ENCODE measurements at places on chromosomes 6 and 20.

GRCh38 chr6:81450180-81450579 is 302.3 kb downstream of the TENT5A start:
- DNase-seq = peak; percentile 5

DNA sequence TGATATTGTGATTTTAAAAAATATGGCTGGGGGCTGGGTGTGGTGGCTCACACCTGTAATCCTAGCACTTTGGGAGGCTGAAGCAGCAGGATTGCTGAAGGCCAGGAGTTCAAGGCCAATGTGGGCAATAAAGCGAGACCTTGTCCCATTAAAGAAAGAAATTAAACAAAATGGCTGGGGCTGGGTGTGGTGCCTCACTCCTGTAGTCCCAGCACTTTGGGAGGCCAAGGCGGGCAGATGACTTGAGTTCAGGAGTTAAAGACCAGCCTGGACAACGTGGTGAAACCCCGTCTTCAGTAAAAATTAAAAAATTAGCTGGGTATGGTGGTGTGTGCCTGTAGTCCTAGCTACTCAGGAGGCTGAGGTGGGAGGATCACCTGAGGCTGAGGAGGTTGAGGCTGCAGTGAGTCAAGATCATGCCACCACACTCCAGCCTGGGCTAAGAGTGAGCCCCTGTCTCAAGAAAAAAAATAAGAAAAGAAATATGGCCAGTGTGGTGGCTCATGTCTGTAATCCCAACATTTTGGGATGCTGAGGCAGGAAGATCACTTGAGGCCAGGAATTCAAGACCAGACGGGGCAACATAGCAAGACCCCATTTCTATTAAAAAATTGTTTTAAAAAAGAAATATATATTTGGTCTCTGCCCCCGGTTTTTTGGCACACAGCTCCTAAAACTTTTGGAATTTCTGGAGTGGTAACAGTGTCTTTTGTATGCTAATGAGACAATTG is 39.8 kb downstream of the SLC17A5 start:
- DNase-seq = no peak

GRCh38 chr6:148440877-148441453 is 98.3 kb downstream of the SASH1 start:
- DNase-seq = peak; percentile 91

DNA sequence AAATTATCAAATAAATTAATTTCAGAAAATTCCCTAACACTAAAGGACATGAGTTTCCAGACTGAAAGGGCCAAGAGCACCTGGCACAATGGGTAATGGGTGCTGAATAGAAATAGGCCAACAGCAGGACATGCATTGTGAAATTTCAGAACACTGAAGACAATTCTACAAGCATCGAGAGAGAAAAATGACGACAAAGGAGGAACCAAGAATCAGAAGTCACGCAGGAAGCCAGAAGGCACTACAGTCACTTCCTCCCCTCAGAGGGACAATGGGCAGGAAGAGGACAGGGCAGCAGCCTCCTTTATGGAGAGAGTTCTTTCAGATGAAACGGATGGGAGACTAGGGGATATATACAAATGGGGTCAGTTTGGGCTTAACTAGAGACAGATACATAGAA is 29.6 kb downstream of the PCNA start:
- DNase-seq = no peak

- peak; percentile 45 for DNase-seq
Measured at GRCh38 chr6:127191716-127192115, 73.2 kb downstream of the RSPO3 start.

GRCh38 chr6:135209803-135210202 is 28.7 kb downstream of the MYB start:
- DNase-seq = no peak

DNA sequence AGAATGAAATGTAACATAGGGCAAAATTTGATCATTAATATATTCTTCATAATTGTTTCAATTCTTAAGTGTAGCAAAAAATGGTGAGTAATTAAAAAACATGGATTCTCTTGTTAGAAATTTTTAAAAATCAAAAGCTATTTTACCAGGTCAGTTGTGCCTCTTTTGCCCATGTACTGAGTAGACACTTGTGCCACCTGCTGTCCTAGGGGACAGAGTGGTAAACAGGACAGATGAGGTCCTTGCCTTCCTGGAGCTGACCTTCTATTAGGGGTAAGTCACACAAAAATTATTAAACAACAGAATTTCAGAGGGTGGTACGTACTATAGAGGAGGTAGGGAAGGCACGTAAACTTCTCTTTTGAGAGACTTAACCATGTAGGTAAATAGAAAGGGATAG is 6.5 kb downstream of the RNF24 start:
- no peak for DNase-seq

DNA sequence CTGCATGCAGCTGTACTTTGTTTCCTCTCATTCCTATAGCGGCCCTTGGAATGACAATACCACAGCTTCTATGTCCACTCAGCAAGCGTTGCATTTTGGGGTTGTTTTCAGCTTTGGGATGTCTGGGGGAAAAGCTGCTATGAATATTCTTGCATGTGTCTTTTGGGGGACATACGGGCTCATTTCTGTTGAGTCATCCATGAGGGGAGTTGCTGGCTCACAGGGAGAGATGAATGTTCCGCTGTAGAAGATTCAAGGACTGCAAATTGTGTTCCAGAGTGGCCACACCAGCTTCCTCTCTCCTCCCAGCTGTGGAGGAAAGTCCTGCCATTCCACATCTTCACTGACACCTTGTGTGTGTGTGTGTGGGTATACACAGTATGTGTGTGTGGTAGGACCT is 43.3 kb downstream of the TGM2 start:
- no peak for DNase-seq

- DNase-seq = no peak
Measured at GRCh38 chr6:52554684-52555280, 22.1 kb downstream of the TRAM2 start.

DNA sequence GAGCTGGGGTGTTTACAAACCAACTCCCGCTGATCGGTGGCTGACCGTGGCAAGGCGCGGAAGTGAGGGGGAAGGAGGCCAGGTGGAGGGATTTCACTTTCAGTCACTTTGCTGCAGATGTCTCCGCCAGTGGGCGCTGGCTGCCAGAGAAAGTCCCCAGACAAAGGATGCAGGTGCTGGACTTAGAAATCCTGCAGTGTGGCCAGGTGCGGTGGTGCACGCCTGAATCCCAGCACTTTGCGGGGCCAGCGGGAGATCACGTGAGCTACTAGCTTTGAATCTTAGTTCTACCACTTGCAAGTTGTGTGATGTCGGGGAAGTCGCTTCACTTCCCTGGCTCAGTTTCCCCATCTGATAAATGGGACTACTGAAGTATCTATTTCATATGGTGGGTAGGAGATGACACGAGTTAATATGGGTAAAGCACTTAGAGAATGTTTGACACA is 180.4 kb downstream of the ZNF217 start:
- DNase-seq = peak; percentile 31

GRCh38 chr20:10157549-10157948 is 61.1 kb upstream of the SNAP25 start:
- no peak for DNase-seq

DNA sequence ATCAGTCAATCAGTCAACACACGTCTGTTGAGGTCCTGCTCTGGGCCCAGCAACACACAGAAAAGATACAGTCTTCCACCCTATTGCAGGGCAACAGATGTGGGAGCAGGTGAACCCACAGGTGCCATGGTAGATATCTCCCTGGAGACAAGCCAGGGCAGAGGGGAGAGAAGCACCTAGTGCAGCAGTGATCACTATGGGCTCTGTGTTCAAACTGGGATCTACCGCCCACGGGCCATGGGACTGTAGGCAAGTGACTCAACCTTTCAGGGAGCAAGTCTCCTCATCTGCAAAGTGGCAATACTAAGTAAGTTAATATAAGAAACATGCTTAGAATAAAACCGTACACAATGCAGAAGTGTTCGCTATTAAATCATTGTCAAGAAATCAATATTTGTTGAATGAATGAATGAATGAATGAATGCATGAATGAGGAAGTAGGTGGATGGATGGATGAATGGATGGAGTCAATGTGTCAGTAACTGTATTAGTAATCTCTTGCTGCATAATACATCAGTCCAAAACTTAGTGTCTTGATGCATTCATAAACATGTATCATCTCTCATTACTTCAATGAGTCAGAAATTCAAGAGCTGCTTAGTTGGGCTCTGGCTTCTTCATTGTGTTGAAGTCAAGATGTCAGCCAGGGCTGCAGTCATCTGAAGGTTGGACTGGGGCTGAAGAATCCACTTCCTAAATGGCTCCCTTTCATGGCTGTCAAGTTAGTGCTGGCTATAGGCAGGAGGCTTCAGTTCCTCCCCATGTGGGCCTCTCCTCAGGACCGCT is 31.9 kb upstream of the NFATC2 start:
- DNase-seq = peak; percentile 2

DNA sequence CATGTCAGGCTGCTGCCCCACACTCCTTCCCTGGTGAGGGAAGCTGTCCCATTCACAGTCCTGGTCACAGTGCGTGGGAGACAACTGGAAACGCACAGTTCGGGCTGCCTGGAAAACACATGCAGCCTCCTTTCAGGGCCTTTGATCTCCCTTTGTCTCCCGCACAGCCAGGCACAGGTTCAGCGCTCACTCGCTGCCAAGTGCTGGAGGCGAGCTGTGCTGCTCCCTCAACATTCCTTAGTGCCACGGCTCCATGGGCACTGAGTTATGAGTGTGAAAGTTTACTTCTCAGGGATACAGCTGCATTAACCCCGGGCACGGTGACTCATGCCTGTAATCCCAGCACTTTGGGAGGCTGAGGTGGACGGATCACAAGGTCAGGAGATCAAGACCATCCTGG is 9.1 kb downstream of the YTHDF1 start:
- DNase-seq = no peak

DNA sequence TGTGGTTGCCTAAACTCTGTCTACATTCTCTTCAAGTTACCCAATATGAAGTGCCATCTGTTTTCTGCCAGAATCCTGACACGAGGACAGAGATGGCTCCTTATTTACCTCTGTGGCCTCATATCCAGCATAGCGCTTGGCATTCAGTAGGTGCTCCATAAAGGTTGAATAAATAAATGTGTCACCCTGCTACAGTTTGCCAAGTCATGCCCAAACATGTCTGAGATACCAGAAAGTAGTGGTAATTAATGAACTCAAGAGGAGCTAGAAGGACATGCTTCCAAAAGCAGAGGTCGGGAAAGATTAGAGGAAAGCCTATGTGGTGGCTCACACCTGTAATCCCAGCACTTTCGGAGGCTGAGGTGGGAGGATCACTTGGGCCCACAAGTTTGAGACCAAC is 30.9 kb upstream of the E2F3 start:
- no peak for DNase-seq

GRCh38 chr20:23668477-23668951 is 20.3 kb downstream of the CST4 start:
- DNase-seq = peak; percentile 77

- DNase-seq = no peak
Measured at GRCh38 chr6:45184937-45185336, 143.2 kb upstream of the RUNX2 start.

GRCh38 chr6:52868240-52868639 is 27.6 kb upstream of the GSTA5 start:
- DNase-seq = no peak

DNA sequence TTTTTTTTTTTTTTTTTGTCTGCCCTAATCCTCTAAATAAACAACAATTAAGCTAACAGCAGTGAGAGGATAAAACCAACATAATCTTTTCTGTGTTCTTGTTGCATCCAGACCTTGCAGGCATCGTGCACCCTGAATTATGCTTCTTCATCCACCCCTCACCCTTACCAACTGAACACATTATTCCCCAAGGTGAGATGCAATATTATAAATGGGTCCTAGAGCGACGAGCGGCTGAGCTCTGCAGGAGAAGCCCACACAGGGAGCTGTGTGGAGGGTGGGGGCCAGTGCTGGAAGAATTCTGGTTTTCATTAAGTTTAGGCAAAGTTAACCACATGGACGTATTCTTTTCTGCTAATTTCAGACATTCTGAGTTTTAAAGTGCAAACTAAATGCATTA is 32.2 kb upstream of the NXT1 start:
- no peak for DNase-seq

GRCh38 chr20:45336530-45337366 is 11.5 kb downstream of the SDC4 start:
- peak; percentile 73 for DNase-seq

- no peak for DNase-seq
Measured at GRCh38 chr6:29641430-29642148, 8.6 kb upstream of the GABBR1 start.

DNA sequence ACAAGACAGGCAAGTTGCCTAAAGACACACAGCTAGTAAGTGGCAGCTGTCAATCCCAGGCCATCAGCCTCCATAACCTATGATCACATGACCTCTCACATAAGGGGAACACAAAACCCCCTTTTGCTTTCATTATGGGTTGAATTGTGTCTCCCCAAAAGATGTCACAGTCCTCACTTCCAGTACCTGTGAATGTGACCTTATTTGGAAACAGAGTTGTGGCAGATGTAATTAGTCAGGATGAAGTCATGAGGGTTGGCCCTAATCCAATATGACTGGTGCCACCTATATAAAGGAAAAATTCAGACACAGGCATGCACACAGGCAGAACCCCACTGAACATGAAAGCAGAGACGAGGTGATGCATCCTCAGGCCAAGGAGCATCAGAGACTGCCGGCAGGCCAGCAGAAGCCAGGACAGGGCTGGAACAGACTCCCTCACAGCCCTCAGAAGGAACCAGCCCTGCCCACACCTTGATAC is 33.6 kb downstream of the GFOD1 start:
- no peak for DNase-seq

GRCh38 chr6:167997642-167998041 is at the start of gene KIF25:
KIF25 (plus strand) TSS chr6:167997671; CDS start chr6:168029586, 31,915 bp downstream.
- DNase-seq = no peak

DNA sequence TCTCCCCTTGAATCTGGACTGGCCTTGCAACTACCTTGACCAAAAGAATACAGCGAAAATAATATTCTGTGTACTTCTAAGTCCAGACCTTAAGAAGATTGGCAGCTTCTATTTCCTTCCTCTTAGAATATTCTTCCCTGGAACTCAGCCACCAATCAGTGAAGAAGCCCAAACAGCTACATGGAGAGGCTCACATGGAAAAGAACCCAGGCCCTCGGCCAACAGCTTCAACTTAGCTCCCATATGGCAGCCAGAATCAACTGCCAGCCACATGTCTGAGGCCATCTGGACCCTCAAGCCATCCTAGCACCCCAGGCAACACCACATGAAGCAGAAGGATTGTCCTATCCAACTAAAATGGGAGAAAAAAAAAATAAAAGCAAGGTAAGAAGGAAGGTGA is 178.8 kb downstream of the IBTK start:
- no peak for DNase-seq

DNA sequence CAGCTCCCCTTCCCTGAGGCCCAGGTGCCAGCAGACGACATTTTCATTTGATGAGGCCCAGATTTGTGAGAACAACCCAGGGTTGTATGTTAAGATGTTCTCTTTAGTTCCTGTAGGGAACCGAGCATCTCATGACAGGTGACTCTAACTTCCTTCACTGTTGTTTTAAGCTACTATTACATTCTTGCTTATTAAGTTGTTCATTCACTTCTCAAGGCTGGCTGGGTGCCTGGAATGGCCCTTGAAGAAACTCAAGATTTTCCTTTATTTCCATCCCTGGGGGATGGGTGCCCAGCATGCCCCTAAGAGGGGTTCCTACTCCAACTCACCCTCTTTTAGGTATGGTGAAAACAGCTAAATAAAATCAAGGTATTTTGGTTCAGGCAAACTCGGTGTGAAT is 111.5 kb upstream of the SYNDIG1 start:
- DNase-seq = no peak

GRCh38 chr6:89412071-89413005 is at the start of gene RRAGD:
RRAGD (minus strand) TSS chr6:89412273; CDS start chr6:89411993, 280 bp downstream.
- DNase-seq = no peak

- no peak for DNase-seq
Measured at GRCh38 chr20:5735845-5736510, 14.2 kb upstream of the SHLD1 start.

- DNase-seq = peak; percentile 30
Measured at GRCh38 chr6:12039540-12040459, 27.7 kb downstream of the HIVEP1 start.

Measured in choroid plexus epithelial cell (primary cell).